ENCODE measurements at places on chromosomes 6 and 20. TPM values are rescaled to one million over a fixed set of nuclear protein-coding genes. Genes with fewer than 3 reads are reported as not detected.

DNA sequence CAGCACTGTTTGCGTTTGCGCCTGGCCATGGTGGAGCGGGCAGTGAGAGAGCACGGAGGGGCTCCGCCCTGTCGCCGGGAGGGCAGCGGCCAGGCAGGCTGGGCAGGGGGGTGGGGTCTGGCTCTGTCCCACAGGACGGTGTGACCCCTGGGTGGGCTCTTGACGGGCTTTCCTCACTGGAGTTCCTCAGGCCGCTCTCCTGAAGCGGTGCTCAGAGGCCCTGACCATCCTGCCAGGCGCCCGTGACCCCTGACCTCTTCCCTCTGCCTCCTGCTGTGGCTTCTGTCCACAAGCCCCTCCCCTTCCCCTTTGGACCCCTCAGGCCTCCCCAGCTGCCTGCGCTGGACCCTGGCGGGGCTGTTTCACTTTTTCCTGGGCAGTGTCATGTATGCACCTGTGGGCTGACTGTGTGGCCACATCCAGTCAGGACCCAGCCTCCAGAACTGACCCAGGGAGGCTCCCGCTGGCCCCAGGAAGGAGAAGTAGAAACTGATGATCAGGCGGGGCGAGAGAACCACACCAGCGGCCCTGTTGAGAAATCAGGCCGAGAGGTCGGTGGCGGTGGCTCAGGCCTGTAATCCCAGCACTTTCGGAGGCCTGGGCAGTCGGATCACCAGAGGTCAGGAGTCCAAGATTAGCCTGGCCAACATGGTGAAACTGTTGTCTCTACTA lies 1.2 kb downstream of the OGFR start:
- peaks cover 19% of the 10 kb centered on the region for H3K36me3 ChIP-seq
- peak overlapping the region; percentile 99 for H3K4me3 ChIP-seq
- H3K4me1 ChIP-seq = peaks cover 14% of the 10 kb centered on the region
- peak overlapping the region; percentile 85 for H3K27ac ChIP-seq
- DNase-seq = no peak
- H3K27me3 ChIP-seq = no peaks in the 10 kb centered on the region

Gene ZKSCAN3
- 4.9 TPM for total RNA-seq

DNA sequence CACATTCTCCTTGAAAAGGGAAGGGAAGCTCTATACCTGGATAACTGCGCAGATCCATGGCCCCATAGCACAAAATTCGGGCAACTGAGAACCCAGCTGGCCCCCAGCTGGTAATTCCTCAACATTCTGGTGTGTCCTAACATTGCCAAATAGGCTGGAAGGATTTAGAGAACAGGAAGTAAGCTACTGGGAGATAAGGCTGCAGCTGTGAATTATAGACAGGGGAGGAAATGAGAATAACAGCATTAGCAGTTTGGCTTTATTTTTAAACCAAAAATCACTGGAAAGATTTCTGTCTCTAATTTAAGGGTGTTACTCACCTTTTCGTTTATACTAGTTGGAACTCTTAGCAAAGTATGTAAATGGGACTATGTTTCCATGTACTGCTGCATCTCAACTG lies 97.2 kb downstream of the TULP4 start:
- no peaks in the 10 kb centered on the region for H3K27me3 ChIP-seq
- no peaks in the 10 kb centered on the region for H3K36me3 ChIP-seq
- no peaks in the 10 kb centered on the region for H3K4me1 ChIP-seq
- no peak for DNase-seq
- no peak overlapping the region for H3K4me3 ChIP-seq

DNA sequence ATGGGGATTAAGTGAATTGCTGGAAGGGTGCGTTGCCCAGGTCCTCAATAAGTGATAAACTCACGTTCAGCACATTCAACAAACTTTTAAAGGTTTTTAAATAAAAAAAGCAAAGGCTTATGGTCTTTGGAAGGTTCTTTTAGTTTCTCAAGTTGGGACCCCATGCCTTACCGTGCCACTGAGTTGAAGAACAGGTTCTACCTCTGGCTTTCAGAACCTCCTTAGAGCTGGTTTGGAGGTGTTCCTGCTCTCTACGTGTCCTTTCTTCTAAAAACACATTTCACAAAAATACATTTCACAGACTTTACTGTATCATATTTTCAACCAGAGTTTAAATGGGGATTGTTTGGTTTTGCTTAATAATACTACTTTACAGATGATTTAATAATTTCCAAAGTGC lies 29.0 kb downstream of the ARID1B start:
- DNase-seq = no peak
- no peak overlapping the region for H3K4me3 ChIP-seq
- no peak overlapping the region for H3K27ac ChIP-seq
- H3K4me1 ChIP-seq = no peaks in the 10 kb centered on the region

Gene PDE10A
- total RNA-seq = 3.4 TPM

DNA sequence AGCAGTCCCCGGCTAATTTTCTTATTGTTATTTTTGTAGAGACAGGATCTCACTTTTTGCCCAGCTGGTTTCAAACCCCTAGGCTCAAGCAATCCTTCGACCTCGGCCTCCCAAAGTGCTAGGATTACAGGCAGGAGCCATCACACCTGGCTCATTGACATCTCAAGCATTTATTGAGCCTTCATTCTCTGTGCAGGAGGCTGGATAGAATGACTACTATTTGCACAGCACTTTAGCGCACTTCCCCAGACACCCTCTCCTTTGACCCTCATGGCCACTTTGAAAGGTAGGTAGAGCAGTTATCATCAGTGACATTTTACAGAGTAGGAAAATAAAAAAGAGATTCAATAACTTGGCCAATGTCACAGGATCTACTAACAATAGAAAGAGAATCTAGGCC lies 124.0 kb upstream of the STXBP5 start:
- H3K4me1 ChIP-seq = no peaks in the 10 kb centered on the region
- no peaks in the 10 kb centered on the region for H3K27me3 ChIP-seq
- no peak for DNase-seq
- no peak overlapping the region for H3K4me3 ChIP-seq

- H3K36me3 ChIP-seq = no peaks in the 10 kb centered on the region
- H3K4me3 ChIP-seq = no peak overlapping the region
These were observed 125.0 kb upstream of the LAMP5 start for GRCh38 chr20:9389346-9389745.

DNA sequence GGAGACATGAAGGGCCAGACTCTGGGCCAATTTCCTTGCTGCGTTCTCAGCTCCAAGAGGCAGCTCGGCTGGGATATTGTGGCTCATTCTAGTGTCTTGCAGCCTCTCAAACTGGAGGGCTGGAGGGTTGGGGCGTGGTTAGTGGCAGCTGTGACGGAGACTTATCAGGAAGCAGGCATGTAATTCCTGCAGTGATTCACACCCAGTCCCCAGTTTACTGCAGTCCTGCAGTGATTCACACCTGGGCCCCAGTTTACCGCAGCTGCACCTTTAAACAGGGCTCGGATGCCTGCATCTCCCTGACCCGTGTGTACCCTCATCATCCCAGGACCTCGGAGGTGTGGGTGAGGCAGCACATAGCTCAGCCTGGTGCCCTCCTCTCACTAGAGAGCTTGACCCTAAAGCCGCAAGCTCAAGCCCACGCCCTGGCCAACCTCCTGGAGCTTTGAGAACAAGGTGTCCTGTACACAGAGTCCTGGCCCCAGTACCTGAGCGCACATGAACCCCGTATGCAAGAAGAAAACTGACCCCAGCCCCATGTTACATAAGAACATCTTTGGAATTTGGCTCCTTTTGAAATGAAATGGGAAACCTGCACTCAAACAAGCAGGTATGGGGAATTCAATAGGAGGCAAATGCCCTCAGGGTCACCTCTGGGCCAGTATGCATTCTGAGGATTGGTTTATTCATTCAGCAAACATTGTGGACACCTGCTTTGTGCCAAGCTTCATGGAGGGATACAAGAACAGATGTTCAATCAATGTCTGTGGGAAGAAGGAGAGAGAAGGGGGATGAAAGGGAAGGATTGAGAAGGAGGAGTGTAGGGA lies 55.3 kb upstream of the FAM83D start:
- H3K36me3 ChIP-seq = no peaks in the 10 kb centered on the region
- DNase-seq = peak; percentile 88
- H3K4me3 ChIP-seq = no peak overlapping the region
- peaks cover 13% of the 10 kb centered on the region for H3K4me1 ChIP-seq
- H3K27ac ChIP-seq = peak overlapping the region; percentile 70
- no peaks in the 10 kb centered on the region for H3K27me3 ChIP-seq

Gene CHRNA4
- total RNA-seq = not detected

- H3K27ac ChIP-seq = no peak overlapping the region
- DNase-seq = no peak
- H3K36me3 ChIP-seq = no peaks in the 10 kb centered on the region
- H3K4me1 ChIP-seq = no peaks in the 10 kb centered on the region
- no peaks in the 10 kb centered on the region for H3K27me3 ChIP-seq
These were observed 24.2 kb downstream of the LHFPL5 start for GRCh38 chr6:35829306-35829705.

DNA sequence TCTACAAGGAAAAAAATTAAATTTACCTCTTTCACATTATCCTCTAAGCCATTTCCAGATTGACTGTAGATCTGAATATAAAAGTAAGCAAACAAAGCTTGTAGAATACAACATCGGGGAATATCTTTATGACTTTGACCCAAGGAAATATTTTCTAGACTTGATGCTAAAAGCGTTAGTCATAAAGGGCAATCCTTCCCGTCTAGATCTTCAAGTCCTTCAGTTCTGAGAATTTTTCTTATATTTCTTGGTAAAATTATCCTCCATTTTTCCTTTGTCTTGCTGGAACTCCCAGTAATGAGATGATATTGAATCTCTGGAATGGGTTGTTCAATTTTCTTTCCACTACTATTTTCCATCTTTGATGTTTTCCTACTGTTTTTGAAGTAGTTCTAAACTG lies 77.8 kb upstream of the ZNF184 start:
- no peak overlapping the region for H3K27ac ChIP-seq
- no peak overlapping the region for H3K4me3 ChIP-seq
- no peaks in the 10 kb centered on the region for H3K36me3 ChIP-seq
- DNase-seq = no peak
- peaks cover 21% of the 10 kb centered on the region for H3K27me3 ChIP-seq

GRCh38 chr6:53635322-53635721 lies 30.2 kb downstream of the KLHL31 start:
- no peaks in the 10 kb centered on the region for H3K4me1 ChIP-seq
- no peak overlapping the region for H3K27ac ChIP-seq
- H3K27me3 ChIP-seq = no peaks in the 10 kb centered on the region
- no peak for DNase-seq

GRCh38 chr6:36777801-36778200 lies 61.4 kb downstream of the CPNE5 start:
- H3K4me1 ChIP-seq = peaks cover 6% of the 10 kb centered on the region
- H3K27me3 ChIP-seq = no peaks in the 10 kb centered on the region
- H3K36me3 ChIP-seq = no peaks in the 10 kb centered on the region
- H3K4me3 ChIP-seq = no peak overlapping the region

DNA sequence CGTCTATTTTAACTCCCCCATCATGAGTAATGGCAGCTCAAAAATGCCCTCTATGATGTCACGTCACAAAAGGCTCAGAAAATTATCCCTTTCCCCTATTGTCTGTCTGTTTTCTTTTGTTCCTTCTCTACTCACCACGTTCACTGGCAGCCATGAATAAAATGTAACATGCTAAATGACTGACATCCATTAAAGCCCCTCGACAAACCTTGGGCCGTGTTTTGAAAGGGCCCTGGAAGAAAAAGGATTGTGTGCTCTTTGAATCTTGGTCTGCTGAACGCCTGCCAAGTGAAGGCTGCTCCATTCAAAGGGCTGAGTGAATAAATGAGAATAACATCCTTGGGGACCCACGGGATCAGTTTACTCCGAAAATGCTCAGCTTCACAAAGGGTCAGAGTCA lies 118.7 kb downstream of the RPS12 start:
- H3K27me3 ChIP-seq = no peaks in the 10 kb centered on the region
- no peak for DNase-seq
- no peaks in the 10 kb centered on the region for H3K4me1 ChIP-seq
- H3K4me3 ChIP-seq = no peak overlapping the region
- H3K36me3 ChIP-seq = no peaks in the 10 kb centered on the region
- H3K27ac ChIP-seq = no peak overlapping the region

- H3K27ac ChIP-seq = no peak overlapping the region
- no peak for DNase-seq
- no peaks in the 10 kb centered on the region for H3K36me3 ChIP-seq
- no peak overlapping the region for H3K4me3 ChIP-seq
- H3K27me3 ChIP-seq = no peaks in the 10 kb centered on the region
- H3K4me1 ChIP-seq = no peaks in the 10 kb centered on the region
These were observed 68.4 kb downstream of the VEGFA start for GRCh38 chr6:43838276-43839036.

DNA sequence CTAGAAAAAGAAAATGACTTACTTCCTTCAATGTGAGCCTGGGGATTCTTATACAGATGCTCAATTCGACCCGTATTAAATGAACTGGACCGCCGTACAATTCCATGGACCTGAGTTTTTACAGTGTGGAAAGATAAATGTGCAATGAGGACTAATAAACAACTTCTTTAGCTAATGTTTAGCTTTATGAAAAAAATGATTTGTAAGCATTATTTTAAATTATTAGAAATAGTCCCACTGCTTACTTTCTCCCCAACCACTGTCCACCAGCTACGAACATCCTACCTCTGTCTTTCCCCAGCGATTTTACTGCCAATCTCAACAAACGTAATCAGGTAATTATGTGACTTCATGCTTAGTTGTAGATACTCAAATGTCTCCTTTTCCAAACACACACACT lies 128.0 kb downstream of the GMDS start:
- no peaks in the 10 kb centered on the region for H3K27me3 ChIP-seq
- H3K36me3 ChIP-seq = no peaks in the 10 kb centered on the region
- H3K27ac ChIP-seq = no peak overlapping the region

- DNase-seq = no peak
- no peaks in the 10 kb centered on the region for H3K4me1 ChIP-seq
These were observed 299.1 kb upstream of the JARID2 start for GRCh38 chr6:14946753-14947152.

GRCh38 chr6:158825038-158825950 lies 6.1 kb upstream of the EZR start:
- H3K36me3 ChIP-seq = no peaks in the 10 kb centered on the region
- no peaks in the 10 kb centered on the region for H3K4me1 ChIP-seq
- DNase-seq = no peak
- H3K27ac ChIP-seq = no peak overlapping the region
- H3K27me3 ChIP-seq = no peaks in the 10 kb centered on the region

DNA sequence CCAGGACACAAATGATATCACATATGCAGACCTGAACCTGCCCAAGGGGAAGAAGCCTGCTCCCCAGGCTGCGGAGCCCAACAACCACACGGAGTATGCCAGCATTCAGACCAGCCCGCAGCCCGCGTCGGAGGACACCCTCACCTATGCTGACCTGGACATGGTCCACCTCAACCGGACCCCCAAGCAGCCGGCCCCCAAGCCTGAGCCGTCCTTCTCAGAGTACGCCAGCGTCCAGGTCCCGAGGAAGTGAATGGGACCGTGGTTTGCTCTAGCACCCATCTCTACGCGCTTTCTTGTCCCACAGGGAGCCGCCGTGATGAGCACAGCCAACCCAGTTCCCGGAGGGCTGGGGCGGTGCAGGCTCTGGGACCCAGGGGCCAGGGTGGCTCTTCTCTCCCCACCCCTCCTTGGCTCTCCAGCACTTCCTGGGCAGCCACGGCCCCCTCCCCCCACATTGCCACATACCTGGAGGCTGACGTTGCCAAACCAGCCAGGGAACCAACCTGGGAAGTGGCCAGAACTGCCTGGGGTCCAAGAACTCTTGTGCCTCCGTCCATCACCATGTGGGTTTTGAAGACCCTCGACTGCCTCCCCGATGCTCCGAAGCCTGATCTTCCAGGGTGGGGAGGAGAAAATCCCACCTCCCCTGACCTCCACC lies 42.2 kb downstream of the SIRPA start:
- no peaks in the 10 kb centered on the region for H3K4me1 ChIP-seq
- no peaks in the 10 kb centered on the region for H3K36me3 ChIP-seq
- H3K4me3 ChIP-seq = no peak overlapping the region
